Activated effector memory CD4-positive, alpha-beta T cell treated with Interleukin-2 at 50 U/mL for 16 hours (primary cell): ENCODE measurements at places on chromosomes 12 and 14.

DNA sequence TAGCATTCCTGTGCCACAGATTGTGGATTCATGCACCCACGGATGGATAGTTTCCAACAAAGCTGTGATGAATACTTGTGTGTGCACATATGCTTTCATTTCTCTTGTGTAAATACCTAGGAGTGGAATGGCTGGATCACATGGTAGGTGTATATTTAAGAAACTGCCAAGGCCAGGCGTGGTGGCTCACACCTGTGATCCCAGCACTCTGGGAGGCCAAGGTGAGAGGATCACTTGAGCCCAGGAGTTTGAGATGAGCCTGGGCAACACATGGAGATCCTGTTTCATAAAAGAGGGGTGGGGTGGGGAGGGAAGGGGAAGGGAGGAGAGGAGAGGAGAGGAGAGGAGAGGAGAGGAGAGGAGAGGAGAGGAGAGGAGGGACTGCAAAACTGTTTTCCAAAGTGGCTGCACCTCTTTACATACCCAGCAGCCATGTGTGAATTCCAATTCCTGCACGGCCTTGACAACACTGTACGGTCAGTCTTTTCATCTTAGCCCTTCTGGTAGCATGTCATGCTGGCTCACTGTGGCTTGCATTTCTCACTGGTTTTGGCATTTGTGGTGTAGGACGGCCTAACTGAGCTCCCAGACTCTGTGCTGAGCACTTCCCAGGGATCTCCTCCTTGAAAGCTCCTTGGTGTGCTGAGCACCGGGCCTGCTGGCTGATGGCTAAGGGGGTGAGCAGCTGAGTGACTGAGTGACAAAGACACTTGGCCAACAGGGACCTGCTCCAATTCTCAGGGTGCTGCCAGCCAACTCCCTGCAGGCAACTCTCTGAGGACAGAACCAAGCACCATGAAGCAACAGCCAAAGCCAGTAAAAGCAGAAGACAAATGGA is 27.9 kb downstream of the SYNE3 start:
- DNase-seq = no peak

DNA sequence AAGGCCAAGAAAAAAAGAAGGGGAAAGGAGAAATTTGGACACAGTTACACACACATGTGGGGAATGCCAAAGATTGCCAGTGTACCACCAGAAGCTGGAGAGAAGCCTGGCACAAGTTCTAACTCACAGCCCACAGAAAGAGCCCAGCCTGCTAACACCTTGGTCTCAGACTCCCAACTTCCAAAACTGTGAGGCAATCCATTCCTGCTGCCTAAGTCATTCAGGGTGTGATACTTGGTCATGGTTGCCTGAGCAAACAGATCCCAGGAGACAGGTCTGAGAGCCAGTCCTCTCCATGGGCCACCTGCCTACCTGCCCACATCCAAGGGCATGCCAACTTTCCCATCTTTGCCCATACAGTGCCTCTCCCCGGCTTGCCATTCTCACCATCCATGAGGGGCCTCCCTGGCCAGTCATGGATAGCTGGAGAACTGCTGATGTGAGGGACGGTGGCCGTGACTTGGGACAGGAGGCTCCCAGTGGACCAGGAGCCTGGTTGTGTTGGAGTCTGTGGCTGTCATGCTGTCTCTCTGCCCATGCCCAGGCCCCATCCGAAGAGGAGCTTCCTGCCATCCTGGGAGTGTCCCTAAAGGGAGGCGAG is 198.0 kb upstream of the RTL1 start:
- DNase-seq = no peak

- no peak for DNase-seq
These were observed 16.9 kb downstream of the PLEKHG7 start for GRCh38 chr12:92719674-92720073.

DNA sequence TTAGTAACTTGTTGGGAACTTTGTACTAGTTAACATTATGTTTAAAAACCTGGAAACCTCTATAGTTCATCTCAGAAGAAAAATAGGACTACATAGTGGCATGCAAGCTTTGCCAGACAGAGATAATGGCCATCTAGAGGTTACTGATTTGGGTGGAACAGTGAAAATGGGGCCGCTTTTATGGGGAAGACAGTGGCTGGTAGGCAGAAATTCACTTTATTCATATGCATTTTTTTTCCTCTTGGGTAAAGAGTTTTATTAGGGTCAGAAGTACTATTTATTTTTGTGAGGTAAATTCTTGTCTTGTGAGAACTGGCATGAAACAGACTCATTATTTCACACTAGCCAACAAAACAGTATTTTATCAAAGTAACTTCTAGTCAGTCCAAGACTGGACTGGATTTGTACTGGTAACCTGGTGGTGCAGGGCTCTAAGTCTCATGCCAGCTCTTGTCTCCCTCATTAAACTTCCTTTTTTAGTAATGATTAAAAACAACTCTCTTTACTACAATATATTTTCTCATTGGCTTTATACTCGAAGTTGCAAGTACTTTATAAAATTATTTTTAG is 345.8 kb downstream of the RAD51B start:
- DNase-seq = no peak

DNA sequence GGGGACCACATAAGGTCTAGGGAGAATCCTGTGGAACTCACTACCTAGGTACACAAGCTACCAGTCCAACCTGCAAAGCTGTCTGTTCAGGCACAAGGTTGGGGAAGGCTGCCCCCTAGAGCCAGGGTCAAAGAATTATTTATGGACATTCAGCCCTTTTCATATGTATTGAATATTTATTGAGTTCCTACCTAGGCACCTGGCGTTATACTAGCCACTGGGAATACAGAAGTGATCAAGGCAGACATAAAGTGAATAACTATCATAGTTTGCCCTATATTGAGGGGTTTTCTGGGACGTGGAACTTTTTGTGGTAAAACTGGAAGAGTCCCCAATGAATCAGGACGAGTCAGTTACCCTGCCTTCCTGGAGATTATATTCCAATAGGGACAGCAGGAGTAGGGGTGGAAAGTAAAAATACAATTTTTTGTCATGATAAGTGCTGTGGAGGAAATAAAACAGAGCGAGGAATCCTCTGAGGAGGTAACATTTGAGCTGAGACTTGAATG is 5.8 kb upstream of the SLC48A1 start:
- DNase-seq = peak; percentile 58

GRCh38 chr14:77206261-77206824 is 24.7 kb downstream of the TMEM63C start:
- DNase-seq = no peak

GRCh38 chr12:89980236-89980635 is 271.6 kb upstream of the ATP2B1 start:
- no peak for DNase-seq

DNA sequence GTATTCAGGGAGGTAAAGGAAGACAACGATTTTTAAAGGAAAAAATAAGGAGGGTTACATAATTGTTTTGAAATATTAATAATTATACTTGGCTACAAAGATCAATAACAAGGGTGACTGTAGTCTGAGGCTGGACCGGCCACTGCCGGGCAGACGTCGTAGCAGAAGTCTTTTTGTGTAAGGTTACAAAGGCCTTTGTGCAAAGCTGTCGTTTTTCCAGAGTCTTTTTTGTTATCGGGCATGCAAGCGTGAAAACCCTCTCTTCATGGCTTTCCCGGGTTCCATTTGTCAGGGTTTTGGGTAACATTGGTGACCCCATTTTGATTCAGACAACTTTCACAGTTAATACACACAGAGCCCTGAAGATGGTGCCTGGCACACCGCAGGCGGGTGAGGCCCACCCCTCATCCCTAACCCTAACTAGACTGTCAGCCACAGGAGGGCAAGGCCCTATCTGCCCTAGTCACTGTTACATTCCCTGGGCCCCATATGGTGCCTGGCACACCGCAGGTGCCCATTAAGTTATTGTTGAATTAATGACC is 31.3 kb downstream of the RILPL1 start:
- DNase-seq = no peak

- no peak for DNase-seq
These were observed 809 bp downstream of the AP1G2 start for GRCh38 chr14:23566778-23567185.

DNA sequence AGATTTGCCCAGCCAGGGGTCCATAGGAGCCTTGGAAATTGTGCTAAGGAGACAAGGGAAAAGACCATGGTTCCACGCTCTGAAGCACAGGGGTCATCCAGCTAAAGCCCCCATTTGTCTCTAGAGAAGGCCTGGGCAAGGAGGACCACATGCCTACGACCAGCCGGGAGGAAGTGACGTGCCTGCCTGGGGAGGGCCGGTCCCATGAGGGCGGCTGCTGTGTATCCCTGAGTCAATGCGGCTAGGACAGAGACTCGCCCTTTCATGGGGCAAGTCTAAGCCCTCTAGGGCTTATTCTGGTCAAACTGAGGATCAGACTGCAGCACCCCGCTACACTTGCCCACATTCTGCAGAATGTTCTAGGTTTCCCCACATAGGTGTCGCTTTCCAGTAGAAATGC is 20.6 kb upstream of the RIN3 start:
- no peak for DNase-seq
